GM19239 (cell line): ENCODE measurements at places on chromosomes 7 and 10.

DNA sequence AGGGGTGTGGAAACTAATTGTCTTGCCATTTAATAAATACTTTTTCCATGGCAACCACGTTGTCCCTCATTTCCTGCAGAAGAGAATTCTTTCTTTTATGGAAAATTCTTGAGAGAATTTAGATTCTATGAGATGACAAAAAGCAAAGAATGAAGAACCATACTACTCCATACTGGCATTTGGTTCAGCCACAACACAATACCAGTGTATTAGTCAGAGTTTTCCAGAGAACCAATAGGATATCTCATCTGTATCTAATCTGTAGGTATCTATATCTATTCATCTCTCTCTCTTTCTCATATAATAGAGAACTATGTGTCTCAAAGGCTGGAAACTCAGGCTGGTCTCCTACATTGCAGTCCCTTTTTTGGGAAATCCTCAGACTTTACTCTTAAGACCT lies 44.6 kb upstream of the NAMPT start:
- DNase-seq, result no peak

GRCh38 chr10:61136139-61136538 lies 192.2 kb upstream of the RHOBTB1 start:
- no peak for DNase-seq

GRCh38 chr7:99504281-99504602 lies 220 bp upstream of the ZKSCAN5 start:
- no peak for DNase-seq

- no peak for DNase-seq
These were observed 46.0 kb upstream of the CDK13 start for GRCh38 chr7:39904077-39904486.

GRCh38 chr10:22489467-22489866 lies 144.2 kb downstream of the SPAG6 start:
- no peak for DNase-seq

DNA sequence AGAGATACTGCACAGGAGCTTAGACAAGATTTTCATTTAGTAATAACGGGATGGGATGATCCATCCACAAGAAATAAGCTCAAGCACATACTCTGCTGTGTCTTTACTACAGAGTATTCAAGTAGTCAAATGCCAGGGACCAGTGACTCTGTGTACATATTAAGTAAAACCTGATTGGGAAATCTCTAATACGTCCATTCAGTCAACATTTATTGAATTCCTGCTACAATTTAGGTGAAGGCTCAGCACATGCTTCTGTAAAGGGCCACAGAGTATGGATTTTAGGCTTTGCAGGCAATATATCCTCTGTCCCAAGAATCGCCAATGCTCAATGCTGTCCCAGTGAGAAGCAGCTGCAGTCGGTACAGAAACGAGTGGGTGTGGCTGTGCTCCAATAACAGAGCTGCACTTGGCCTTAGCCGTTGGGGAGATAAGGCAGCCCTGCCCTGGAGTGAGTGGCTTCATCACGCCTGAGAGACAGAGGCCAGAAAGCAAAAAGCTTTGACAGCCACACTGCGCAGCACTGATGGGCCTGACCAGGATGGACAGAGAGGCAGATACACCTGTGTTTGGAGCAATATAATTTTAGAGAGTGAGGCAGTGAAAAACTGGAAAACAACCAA lies 186.8 kb downstream of the PARD3 start:
- DNase-seq, result no peak

- DNase-seq, result no peak
These were observed 169.0 kb upstream of the KIAA1217 start for GRCh38 chr10:24039897-24040296.

DNA sequence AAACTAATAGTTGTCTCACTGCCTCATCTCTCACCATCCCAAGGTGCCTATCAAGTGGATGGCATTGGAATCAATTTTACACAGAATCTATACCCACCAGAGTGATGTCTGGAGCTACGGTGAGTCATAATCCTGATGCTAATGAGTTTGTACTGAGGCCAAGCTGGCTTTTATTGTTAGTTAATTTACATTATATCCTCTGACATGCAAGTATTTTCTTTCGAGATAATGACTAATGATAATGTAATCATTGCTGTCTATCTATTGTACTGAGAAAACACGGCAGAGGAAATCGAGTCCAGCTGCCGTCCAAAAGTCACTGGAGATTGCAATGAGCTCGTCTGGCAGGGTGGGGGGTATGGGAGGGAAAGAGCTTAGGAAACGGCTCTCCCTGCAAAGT lies 172.4 kb upstream of the LANCL2 start:
- DNase-seq, result no peak

GRCh38 chr7:106038916-106039315 lies 73.2 kb downstream of the SYPL1 start:
- DNase-seq, result no peak

DNA sequence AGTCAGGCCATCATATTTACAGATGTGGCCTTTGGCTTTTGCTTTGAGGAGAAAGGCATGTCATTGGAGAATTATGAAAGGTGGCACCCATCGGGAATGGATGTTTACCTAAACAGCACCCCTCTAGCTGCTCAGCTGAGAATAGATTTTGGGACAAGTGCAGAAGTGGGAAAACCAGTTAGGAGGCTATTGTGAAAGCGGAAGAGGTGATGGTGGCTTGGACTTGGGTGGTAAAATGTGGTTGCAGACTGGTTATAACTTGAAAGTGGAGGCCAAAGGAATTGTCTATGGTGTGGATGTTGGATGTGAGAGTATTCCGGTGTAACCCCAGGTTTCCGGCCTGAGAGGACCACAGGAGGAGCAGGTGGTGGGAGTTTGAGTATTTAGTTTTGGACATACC lies 5.2 kb upstream of the SLC12A9 start:
- no peak for DNase-seq

GRCh38 chr10:46024948-46025347 lies 5.5 kb downstream of the NCOA4 start:
- no peak for DNase-seq
